Activated naive CD4-positive, alpha-beta T cell treated with anti-CD3 and anti-CD28 coated beads, Interleukin-2, amount 50 U/mL, for 72 hours (primary cell): ENCODE measurements at places on chromosomes 3 and 15.

DNA sequence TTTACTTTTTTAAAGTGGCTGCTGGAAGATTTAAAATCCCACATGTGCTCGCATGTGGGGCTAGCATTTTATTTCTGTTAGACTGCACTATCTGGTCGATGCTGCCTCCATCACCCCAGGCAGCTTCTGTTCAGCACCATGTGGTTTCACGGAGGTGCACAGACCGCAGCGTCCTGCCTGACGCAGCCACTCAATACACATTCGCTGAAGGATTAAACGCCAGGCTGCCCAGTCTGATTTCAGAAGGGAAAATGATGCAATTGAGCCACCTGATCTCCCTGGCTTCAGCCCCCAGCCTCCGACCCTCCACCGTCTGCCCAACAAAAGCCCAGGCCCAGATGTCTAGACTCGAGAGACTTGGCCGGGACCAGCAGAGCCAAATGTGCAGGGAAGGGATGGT is 84.5 kb downstream of the MEGF11 start:
- no peak for DNase-seq

DNA sequence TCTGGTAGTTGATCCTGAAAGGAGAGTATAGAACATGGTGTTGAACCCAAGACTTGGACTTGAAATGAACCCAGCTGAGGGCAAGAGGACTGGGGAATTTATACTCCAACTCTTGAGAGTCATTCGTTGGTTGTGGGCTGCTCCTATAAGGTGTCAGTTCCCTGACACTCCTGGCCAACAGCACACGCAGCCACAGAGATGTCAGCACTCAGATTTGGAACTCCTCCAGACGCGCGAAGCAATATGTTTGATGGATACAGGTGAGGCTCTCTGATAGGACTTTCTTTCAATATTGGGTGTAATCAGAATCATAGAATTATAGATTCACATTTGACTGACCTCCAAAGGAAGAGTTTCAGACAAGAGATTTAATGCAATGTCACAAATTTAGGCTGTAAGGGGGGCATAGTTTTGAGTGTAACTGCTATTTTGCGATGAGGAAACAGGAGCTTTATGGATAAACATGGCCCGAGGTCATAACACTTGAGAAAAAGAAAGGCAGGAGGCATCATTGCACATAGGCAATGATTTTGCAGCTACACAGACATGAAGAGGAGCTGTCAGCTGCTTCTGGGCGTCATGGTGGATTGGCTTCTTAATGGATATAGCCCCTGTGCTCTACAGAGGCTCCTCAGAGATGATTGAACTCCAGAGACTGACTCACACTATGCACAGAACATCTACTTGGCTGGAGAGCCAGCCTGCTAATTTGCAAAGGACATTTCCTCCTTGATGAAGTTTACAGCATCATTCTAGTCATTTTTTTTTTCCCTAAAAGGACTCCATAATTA is 569.2 kb upstream of the RGMA start:
- DNase-seq = no peak

- DNase-seq = no peak
Observed at GRCh38 chr15:101266034-101266433, 11.3 kb downstream of the SELENOS start.

GRCh38 chr15:66679061-66679656 is 22.9 kb upstream of the SMAD6 start:
- DNase-seq = no peak

DNA sequence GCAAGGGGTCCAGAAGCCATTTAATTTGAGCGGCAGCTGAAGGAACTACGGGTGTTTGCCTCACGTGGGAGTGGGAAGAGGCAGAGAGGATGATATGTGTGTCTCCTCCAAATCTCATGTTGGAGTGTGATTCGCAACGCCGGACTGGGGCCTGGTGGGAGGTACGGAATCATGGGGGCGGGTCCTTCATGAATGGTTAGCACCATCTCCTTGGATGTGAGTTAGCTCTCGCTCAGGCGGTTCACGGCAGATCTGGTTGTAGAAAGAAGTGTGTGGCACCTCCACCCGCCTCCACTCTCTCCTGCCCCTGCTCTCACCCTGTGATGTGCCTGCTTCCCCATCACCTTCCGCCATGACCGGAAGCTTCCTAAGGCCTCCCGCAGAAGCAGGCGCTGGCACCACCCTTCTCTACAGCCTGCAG is 25.4 kb downstream of the XXYLT1 start:
- DNase-seq = no peak

GRCh38 chr3:191301017-191301416 is 28.2 kb upstream of the CCDC50 start:
- no peak for DNase-seq

DNA sequence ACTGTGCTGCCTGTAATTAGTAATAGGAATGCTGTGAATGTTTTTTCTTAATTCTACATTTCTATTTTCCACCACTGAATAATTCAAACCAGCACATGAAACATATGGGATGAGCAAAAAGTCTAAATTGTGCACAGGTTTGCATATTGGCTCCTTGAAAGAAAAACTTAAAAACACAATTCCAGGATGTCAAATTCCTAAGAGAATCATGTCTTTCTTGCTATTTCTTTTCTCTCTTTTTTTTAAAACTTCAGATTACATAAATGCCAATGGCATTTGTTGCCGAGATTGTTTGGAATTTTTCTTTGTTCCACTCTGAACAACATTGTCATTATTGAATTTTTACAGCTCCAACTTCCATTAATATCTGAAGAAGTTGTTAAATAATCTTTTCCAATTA is 60.8 kb downstream of the VGLL3 start:
- no peak for DNase-seq

GRCh38 chr3:24352893-24353553 is 141.6 kb downstream of the THRB start:
- DNase-seq = no peak

- DNase-seq = no peak
Observed at GRCh38 chr15:78502641-78503040, 4.7 kb upstream of the HYKK start.

DNA sequence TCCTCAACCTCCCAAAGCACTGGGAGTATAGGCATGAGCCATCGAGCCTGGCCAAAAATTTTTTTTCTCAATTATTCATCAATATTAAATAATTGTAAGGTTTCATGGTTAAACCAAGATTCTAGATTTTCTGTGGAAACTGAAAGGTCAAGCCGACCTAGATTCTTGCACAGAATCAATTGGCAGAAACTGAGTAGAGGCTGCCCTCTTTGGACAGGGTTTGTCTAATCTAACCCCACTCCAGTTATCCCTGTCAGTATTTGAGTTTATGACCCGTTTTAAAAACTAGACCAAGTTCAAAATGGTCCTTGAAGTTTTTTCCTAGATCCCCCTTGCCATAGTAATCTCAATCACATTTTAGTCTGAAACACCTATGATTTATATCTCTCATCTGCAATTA is 8.6 kb upstream of the ADAM10 start:
- DNase-seq = no peak

DNA sequence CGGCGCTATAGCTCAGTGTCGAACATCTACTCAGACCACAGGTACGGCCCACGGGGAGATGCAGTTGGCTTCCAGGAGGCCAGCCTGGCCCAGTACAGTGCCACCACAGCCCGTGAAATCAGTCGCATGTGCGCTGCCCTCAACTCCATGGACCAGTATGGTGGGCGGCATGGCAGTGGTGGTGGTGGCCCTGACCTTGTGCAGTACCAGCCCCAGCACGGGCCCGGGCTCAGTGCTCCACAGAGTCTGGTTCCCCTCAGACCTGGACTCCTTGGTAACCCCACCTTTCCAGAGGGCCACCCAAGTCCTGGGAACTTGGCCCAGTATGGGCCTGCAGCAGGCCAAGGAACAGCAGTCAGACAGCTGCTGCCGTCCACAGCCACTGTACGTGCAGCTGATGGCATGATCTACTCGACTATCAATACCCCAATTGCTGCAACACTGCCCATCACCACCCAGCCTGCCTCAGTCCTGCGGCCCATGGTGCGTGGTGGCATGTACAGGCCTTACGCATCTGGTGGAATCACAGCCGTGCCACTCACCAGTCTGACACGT is 18.3 kb upstream of the APEH start:
- DNase-seq = no peak

GRCh38 chr3:68963891-68964290 is 31.5 kb upstream of the TAFA4 start:
- no peak for DNase-seq

DNA sequence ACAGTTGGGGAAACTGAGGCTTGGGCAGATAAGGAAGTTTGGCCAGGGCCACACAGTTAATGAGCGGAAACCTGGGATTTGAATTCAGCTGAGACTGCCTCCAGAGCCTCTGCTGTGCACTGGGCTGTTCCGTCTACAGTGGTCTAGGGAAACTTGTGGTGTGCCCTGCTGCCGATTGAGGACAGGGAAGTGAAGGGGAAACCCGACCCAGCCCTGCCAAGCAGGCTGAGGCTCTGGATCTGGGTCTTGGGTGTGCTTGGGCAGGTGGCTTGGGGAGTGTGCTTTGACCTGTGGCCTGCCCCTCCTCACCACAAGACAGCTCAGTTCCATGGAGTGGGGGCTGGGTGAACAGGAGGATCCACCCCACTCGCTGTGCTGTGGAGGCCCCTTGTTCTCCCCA is 17.6 kb downstream of the NISCH start:
- DNase-seq = no peak

GRCh38 chr3:146496251-146496650 is 26.9 kb upstream of the PLSCR2 start:
- DNase-seq = no peak

DNA sequence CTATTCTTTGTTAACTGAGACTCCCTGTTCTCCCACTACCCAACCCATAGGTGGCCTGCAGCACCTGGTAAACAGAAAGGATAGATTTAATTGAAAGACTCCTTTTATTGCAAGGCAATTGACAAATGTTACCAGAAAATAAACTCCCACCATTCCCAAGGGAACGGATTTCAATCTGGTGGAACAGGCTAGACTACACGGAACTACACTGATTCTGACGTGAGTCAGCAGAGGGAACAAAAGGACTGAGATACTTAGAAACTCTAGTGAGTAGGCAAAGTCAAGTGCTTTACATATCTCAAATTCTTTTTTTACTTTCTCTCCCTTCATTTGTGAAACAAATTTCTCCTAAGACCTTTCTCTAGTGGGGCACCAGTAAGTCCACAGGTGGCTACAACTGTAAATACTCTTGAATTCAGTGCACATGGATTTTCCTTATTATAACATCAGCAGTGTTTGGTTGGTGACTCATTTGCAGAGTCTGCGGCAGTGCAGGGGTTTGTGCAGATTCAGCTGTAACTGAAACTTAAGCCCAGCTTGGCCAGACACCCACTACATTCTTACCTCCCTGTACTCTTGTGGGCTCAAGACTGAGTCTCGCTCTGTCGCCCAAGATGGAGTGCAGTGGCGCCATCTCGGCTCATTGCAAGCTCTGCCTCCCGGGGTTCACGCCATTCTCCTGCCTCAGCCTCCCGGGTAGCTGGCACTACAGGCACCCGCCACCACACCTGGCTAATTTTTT is 34.3 kb upstream of the PLSCR2 start:
- DNase-seq = no peak

DNA sequence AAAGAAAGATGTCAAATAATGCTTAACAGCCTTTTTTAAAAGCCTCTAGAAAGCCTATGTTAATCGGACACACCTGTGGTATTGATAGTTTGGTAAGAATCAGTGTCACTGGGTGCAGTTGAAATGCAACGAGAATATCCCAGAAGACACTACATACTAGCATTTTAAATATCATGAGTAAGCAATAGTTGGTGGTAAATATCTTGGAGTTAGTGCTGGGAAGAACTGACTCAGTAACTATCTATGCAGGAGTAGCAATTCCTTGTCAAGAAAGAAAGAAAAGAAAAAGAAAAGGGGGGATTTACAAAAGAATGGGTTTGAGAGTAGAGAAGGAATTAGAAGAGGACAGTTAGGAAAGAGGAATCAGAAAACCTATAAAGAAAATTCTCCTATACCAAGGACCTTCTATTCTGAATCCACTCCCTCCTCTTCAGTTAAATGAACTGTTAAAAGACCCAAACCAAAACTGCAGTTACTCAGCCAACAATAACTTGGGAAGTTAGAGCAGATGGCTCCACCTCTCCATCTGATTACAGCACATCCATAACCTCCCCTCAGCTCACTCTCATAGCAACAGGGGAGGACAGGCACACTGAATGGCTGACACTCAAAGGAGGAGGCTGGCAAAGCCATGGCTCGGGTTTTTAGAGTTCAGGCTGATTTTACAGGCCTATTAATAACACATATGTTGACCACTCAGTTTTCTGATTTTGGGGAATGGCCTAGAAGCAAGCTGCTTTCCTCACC is 207.6 kb upstream of the MDFIC2 start:
- no peak for DNase-seq

DNA sequence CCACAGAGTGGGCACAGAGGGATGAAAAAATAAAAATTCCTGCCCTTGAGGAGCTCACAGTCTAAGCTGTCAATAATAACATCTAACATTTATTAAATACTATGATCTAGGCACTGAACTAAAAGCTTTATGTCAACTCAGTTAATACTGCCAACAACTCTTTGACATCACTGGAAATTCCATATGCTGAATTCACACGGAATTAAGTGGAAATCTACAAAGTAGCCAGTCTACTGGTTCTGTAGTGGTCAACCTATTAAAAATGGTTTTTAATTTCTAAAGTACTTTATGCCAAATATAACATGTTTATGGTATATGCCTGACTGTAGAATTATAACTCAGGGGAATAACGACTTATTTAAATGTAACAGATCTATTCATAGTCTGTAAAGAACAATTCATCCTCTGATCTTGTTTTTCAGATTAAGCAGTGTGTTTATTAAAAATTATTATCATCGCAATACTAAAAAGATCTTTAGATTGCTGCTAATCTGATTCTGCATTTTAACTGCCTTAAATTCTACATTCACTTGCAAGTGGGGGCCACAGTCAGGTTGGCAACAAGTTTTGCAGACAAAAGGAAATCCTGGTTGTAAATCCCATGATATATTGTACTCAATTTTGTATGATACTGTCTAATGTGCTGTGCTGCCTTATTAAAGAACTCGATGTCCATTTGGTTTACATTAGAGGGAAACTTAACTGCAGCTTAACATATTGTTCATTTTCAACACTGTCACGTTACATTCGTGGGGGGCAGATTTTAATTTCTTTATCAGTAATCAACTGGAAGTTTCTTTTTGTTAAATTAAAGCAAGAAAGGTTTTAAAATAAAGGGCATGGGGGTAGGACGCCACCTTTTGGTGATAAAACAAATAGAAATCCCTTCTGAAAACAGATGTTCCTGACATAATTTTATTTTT is 2.6 kb upstream of the FOXP1 start:
- DNase-seq = no peak

GRCh38 chr15:41894251-41894790 is 468 bp upstream of the SPTBN5 start:
- no peak for DNase-seq

- no peak for DNase-seq
Observed at GRCh38 chr3:68004091-68004490, 349.7 kb upstream of the SUCLG2 start.
